ENCODE measurements at places on chromosomes 13 and 19.

DNA sequence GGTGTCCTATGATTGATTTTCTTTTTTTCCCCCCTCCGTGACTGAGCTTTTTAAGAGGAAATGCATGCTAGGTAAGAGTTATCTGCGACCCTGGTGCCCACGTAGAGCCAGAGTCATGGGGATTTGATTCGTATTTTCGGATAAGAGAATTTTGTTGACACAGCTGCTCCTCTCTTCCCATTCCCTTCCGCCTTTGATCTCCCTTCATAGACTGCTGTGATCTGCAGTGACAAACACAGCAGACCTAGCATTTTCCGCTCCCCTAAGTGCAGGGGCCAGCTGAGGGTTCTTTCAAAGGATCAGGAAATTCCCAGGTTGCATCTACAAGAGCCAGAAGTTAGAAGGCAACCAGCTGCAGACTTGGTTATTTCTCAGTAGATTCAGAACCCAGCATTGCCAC is 70.5 kb downstream of the ZNF568 start:
- DNase-seq: no peak

DNA sequence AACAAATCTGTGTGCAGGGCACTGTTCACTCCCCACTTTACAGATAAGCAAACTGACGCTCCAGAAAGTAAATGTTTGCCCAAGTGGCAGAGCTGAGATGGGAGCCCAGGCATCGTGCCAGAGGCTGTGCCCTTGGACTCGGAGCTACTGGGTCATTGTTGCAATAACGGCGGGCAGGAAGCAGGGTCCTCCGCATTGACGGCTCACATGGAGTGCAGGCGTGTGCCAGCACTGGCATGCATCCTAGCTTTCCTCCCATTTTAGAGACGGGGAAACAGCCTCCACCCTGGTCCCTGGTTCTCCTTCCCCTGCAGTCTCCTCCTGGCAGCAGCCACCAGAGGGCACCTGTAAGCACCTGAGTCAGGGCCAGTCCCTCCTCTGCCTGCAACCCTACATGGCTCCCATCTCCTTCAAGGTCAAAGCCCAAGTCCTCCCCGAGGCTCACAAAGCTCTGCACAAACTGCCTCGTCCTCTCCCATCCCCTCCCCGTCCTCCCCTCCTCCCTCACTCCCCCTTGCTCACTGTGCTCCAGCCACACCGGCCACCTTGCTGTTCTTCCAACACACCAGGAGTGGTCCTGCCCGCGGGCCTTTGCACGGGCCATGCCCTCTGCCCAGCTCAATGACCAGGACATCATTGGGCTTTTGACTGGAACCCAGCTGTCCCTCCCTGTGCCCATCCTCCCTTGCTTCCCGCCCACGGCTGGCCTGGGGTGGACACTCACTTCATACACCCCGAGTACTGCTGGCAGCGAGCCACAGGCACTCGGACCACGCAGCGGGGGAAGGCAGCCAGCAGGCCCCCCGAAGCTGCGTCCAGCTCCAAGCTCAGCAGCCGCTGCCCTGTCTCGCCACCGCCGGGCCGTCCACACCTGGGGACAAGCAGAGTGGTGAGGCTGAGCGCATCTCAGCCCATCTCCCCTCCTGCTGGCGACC is 7.7 kb upstream of the LRG1 start:
- peak; percentile 72 for DNase-seq

DNA sequence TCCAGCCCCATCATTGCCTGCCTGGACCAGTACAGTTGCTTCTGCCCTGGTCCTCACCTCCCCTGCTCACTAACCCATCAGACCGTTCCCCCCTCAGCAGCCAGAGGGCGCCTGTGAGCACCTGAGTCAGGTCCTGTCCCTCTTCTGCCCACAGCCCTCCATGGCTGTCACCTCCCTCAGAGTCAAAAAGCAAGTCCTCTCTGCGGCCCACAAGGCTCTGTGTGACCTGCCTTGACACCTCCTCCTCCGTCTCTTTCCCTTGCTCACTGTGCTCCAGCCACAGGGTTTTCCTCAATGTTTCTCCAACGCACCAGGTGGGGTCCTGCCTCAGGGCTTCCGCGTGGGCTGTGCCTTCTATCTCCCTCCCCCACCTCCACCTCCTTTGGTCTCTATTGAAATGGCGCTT is 29.4 kb upstream of the PTPRS start:
- no peak for DNase-seq

GRCh38 chr13:25980255-25980654 is 71.6 kb downstream of the SHISA2 start:
- no peak for DNase-seq

GRCh38 chr13:95547531-95548167 is 4.9 kb upstream of the CLDN10 start:
- DNase-seq: no peak

- DNase-seq: no peak
Measured at GRCh38 chr13:110438211-110438610, 123.3 kb downstream of the RAB20 start.
